ENCODE measurements at places on chromosomes 5 and 9.

- no peak for DNase-seq
These were observed 3.8 kb downstream of the CREB3 start for GRCh38 chr9:35736201-35736633.

GRCh38 chr5:129204525-129204924 is 110.0 kb downstream of the ISOC1 start:
- no peak for DNase-seq

DNA sequence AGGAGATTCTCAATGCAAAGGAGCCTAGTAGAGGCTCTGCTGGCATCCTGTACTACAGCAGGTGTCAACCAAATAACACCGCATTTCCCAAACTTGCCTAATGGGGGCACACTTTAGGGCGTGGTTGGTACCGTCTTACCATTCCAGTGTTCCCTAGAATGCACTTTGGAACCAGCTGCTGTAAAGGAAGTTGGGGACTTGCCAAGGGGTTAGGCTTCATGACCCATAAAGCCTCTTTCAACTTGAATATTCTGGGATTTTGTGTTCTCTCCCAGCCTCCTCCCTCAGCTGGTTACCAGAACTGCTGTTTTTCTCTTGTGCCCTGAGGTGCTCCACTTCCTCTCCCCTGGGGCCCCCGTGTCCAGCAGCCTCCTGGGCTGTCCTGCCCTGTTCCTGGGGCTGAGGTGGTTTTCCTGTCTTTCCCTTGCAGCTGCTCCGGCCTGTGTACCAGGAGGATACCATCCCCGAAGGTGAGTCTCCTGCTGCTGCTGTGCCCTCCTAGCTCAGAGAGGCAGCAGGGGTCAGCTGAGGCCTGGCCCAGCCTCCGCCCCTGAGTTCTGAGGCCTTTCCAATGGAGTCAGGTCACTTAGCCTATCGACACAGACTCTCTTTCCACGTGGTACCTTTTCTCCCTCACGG is 44.7 kb downstream of the RGS3 start:
- no peak for DNase-seq

GRCh38 chr5:151039665-151040064 is 19.3 kb downstream of the GPX3 start:
- no peak for DNase-seq

- DNase-seq: no peak
These were observed 69.8 kb upstream of the RAI14 start for GRCh38 chr5:34586117-34586885.

GRCh38 chr5:76947082-76947503 is 5.8 kb upstream of the CRHBP start:
- no peak for DNase-seq

GRCh38 chr9:68669218-68669617 is 35.8 kb upstream of the PIP5K1B start:
- no peak for DNase-seq

GRCh38 chr9:32738501-32739172 is 44.7 kb upstream of the TMEM215 start:
- no peak for DNase-seq

DNA sequence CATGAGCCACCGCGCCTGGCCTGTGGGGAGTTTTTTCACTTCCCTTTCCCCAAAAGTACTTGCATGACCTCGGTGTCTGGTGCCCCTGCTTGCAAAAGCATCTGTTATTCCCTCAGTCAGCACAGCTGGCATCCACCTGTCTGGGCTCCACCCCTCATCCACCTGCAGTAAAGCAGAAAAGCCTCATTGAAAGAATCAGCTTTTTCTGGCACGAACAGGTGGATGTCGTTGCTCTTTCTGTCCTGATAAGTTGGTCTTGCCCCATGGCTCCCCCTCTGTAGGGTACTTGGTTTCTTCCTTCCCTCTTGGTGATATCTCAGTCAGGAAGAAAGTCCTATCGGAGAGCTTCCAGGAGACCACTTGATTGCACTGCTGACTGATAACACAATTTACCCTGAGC is 37.4 kb downstream of the WWC1 start:
- no peak for DNase-seq

DNA sequence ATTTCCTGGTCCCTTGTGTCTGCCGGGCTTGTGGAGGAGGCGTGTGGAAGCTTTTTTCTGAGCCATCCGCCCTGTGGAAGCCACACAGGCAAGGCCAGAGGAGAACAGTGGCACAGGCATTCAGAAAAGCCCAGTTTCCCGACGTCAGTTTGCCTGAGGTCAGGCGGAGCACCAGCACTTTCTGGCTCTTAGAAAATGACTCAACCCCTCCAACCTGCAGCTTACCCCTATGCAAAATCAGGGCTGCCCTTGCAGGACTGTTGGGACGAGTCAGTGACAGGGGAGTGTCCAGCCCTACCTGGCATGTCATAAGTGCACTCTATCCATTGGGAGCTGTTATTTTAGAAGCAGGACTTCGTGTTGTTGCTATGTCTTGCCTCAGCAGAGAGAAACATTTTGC is 216.0 kb downstream of the NR3C1 start:
- DNase-seq: no peak

DNA sequence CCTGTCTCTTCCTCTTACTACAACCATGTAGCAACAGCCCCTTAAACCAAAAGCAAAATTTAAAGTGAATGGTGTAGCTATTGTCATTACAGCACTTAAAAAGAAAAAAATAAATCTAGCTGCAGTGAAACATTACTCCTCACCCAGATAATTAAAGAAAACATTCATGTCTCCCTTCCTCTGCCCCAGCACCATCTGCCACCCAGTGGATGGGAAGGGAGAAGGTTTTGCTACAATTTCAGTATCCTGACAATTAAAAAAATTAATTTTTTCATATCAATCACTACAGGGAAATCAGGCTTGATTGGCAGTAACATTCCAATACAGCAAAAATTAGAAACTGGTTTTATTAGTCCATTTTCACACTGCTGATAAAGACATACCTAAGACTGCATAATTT is 147.4 kb upstream of the PUM3 start:
- no peak for DNase-seq

- no peak for DNase-seq
These were observed 79.2 kb downstream of the DOCK2 start for GRCh38 chr5:169716287-169716686.

GRCh38 chr9:124210697-124211096 is 47.1 kb upstream of the NEK6 start:
- DNase-seq: no peak

DNA sequence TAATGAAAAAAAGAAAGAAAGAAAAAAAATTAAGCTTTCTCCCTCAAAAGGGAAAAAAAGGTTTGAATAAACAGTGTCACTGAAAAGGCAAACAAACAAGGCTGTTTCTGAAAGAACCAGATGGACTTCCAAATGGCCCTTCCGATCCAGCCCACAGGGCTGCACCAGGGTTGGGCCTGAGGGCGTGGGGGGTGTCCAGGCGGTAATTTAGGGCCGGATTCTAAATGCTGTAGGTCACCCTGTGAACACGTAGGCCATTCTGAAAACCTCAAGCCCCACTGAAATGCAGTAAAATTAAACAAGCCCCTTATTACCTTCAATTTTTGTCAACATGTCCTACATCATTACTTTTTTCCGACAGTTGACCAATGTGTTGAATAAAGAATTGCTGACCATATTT is 132.1 kb downstream of the HSD17B3 start:
- no peak for DNase-seq

- DNase-seq: no peak
These were observed 519.2 kb downstream of the RASEF start for GRCh38 chr9:82543726-82544125.

DNA sequence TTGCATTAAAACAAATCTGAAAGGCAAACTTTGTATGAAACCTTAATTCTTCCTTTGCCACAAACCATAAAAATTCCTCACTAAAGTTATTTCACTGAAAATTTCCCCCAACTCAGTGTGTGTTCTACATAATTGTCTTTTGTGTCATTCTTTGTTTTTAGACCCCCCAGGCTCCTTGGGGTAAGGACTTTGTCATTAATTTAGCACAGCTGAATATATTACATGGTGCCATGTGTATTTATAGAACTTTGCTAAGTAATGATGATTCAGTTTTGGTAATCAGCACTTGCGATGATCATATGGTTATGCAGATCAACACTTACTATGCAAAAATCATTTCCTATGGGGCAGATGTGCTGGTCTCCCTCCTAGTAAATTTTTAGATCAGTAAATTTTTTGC is 712.1 kb upstream of the MEF2C start:
- DNase-seq: no peak
